Left lung (tissue), 14 donors: ENCODE measurements at places on chromosomes 12 and 14. TPM values are rescaled to one million over a fixed set of nuclear protein-coding genes. Genes with fewer than 3 reads are reported as not detected.

The HNF1A gene
- polyA plus RNA-seq: 3.4 TPM

The PLEKHG7 gene
- polyA plus RNA-seq: 0.20 TPM

The VRTN gene
- not detected for polyA plus RNA-seq

The RDH12 gene
- polyA plus RNA-seq: 0.32 TPM

The COL2A1 gene
- 91.3 TPM for polyA plus RNA-seq

The PTPRB gene
- polyA plus RNA-seq: 35.9 TPM

The FAM181A gene
- polyA plus RNA-seq: 0.26 TPM

The RTN1 gene
- polyA plus RNA-seq: 4.9 TPM

- DNase-seq: no peak
These were observed 91.4 kb downstream of the PLEKHA5 start for GRCh38 chr12:19220852-19221466.

DNA sequence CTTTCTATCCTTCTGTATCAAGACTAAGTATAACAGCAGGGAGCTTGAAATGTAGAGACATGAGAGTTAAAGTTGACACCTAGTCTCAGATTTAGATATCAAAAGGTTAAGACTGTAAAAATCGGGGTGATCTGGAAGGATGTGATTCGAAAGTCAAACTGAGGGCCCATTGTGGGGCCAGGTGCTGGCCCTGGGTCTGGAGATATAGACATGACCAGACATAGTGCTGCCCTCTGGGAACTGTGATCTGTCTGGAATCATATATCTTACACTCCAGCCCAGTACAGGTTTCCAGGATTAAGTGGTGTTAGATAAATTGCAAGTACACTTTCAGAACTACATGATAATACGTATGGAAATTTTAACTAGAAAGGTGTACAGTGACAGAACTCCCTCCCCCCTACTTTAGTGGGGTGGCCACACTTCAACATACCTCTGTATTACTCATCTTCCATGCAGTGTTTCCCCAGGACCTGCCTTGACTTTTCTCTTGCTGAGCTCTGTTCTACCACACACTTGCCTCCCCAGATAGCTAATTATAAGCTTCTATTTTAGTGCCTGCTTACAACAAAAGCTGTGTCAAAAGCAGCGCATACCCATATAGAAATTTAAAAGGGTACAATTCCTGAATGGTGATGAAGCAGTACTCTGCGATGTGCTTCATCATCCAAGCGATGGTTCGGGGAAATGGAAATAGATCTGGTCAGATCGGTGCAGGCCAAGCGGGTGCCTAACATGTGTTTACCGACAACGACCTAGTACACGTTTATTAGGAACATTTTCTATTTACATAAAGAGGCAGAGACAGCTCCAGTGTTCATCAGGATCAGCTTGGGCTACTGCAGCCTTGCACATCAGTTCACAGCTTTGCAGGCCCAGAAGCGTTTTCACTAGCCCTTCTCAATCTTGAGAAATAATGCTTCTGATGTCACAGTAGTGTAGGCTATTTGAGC, 68.7 kb downstream of the ARF6 start:
- no peak for DNase-seq

GRCh38 chr14:55438066-55438683, 2.2 kb downstream of the TBPL2 start:
- no peak for DNase-seq

- DNase-seq: no peak
These were observed 34.3 kb upstream of the NCOR2 start for GRCh38 chr12:124601706-124602105.

DNA sequence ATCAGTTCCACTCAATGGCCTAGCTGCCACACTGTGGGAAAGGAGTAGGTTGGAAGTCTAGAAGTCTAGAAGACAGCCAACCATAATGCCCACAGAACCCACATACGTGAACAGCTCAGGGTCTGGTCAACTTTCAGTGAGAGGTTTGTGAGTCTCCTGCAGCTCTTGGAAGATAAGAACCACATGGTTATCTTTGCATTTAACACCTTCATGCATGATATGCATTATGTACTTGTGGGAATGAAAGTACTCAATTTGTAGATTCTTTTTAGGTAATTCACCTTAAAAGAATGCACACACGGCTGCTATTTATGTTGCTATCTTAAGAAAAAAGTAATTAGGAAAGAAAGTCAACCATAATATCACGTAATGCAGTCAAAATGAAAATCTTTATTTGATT, 126.7 kb downstream of the ESRRB start:
- no peak for DNase-seq

DNA sequence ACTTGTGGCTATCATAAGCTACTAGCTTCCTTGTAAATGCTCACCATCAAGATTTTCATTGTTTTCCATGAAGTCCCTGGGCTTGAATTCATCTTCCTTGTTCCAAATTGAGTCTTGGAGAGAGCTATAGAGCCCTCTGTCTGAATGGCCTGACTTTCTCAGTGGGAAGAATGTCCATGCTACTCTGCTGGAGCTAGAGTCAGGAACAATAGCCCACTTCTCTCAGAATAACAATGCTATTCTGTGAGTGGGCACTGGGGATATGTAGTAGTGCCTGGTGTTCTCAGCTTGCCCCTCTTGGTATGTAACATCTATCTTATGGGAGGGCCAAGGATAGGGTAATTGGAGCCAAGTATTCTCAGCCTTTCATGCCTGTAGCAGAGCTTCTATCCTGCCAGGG, 127.6 kb upstream of the TRHDE start:
- no peak for DNase-seq

- no peak for DNase-seq
These were observed 29.3 kb downstream of the NIN start for GRCh38 chr14:50801706-50802105.

GRCh38 chr14:22429546-22430294, 159.3 kb downstream of the DAD1 start:
- DNase-seq: no peak

DNA sequence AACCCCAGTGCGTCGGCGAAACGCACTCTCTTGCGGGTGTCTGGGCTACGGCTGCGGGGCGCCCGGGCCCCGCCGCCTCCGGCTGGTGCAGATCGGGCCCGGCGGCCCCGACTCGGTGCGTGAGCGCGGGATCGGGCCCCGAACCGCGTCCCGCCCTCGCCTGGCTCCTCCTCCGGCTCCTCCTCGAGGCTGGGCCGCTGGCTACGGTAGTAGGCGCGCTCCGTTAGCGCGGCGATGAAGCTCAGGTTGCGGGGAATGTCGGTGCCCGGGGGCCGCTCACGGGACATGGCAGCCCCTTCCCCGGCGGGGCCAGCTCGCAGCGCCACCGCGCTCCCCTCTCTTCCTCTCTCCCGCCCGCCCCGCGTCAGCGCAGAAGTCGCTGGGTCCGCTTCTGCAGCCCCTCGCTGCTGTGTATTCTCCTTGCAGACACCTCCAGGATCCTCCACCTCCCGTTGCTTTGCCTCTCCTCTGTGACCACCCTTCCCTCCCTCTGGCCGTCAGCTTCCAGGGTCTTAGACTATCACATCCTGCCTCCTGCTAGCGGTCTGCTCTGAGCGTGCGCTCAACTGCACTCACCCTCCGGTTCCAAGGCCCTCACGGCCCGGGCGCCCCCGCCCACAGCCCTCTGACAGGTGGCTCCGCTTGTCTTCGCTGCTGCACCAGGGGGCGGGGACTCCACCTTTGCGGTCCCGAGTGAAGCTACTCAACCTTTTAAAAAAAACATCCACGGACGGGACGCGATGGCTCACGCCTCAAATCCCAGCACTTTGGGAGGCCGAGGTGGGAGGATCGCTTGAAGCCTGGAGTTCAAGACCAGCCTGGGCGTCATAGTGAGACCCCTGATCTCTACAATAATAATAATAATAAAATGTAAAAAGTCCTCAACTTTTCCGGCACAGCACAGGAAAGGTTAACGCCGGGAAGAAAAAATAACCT, at the start of gene PPP1R3E:
Gene PPP1R3E, minus strand, starts transcription at position 570 of the 936 bp plus-strand sequence. Its CDS starts 283 bp downstream, at position 287.
- peak; percentile 63 for DNase-seq

DNA sequence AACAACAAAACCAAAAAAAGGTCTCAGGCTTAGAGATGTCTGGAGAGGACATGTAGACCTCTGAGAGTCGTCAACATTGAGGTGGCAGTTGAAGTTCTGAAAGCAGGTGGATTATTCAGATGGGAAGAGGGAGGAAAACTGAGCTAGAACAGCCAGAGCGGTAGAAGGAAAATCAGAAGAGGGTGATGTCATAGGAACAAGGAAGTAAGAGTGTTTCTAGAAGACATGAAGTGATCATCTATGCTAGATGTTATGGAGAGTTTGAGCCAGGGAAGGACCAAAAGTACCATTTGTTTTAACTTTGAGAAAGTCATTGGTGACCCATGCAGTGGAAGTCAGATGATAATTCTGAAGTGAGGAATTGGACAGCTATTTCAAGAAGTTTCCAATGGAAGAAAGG, 316.2 kb upstream of the RGS6 start:
- no peak for DNase-seq

DNA sequence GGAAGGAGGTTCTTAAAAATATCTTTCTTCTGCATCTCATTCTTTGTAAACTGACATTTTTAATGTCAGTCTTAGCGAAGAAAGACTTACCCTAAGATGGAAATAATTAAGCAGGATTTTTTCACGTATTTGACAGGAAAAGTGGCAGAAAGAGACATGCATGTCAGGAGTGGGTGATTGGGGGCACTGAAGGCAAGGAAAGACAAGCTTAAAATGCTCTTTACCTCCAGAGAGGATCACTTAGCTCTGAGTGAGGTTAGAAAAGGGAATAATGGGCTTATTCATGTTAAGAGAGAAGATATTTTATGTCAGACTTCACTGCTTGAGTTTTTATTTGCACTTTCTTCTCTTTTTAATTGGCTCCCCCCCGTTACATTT, 1358.2 kb upstream of the TMEM132C start:
- no peak for DNase-seq

- no peak for DNase-seq
These were observed 12.5 kb downstream of the HNRNPC start for GRCh38 chr14:21256539-21257393.

GRCh38 chr14:104467641-104468040, 111.9 kb upstream of the C14orf180 start:
- DNase-seq: no peak

DNA sequence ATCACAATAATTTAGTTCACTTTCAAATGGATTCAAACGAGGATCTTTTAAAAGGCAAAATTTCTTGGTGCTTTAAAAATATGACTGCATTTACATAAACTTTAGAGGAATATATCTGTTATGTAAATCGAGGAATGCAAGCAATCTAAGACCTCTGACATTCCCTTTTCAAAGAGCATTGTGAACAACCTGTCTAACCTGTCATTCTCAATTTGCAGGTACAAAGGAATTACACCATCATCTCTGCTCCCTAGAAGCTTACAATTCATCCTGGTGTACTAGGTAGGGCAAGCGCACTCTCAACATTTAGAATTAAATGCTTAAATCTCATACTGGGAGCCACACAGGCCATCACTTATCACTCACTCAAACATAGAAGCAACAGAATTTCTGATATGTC, 35.6 kb downstream of the BMP4 start:
- DNase-seq: no peak

DNA sequence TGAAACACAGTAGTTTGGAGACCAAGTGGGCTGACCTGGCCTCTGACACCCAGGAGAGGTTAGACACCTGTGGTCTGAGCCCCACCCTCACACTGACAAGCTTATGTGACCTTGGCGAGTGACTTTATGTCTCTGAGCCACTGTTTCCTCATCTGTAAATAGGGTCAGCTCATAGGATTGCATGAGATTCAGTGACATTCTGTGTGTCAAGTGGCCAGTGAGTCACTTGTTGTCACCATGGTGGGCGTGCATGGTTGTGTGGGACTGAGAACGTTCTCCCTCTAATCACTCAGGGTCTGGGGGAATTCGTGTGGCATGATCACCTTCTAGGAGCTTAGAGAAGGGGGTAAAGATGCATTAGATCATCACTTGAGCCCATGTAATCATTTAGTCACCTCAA, 146.4 kb downstream of the PHETA1 start:
- no peak for DNase-seq

DNA sequence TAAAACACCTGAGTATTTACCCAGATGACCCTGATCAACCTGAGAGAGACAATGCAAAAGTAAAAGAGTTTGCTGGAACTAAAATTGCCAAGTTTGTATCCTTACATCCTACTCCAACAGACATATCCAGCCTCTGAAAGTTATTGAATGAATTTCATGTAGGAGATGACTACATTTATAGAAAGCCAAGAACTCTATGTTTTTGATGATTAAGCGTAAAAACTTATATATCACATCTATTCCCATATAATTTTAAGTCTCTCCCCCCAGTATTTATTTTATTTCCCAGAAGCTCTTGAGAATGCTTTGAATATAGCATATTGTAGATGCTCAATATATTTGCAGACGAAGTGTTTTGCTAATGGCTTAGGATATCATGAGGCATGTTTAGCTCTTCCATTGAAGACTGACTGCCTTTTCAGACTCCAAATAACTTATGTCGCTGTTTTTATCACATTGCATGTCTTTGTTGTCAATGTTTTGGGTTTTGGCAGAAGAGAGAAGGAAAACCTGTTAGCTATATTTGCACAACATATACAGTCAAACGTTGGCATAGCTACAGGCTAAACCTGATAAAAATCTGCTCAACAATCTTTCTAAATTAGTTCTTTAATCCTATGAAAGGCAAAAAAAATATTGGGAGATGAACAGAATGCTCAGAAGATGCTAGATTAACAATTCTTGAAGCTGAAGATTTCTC, 213.6 kb downstream of the DIO2 start:
- DNase-seq: no peak

DNA sequence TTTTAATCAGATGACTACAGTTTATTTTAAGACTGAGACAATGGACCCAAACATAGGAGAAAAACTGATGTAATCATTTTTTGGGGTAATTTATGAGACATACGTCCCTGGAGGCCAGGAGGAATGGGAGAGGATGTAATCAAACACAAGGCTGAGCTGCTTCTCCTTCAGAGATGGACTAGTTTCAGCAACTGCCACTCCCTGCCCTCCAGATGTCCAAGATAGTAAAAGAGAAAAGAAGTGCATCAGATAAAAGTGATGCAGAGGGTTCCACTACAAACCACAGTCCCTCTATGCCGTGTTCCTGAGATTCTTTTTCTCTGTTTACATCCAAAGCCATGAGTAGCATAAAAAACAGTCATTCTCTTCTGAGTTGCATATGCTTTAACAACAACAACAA, 101.1 kb downstream of the DACT1 start:
- no peak for DNase-seq
